HFF-Myc (cell line): ENCODE measurements at places on chromosomes 11 and 22.

DNA sequence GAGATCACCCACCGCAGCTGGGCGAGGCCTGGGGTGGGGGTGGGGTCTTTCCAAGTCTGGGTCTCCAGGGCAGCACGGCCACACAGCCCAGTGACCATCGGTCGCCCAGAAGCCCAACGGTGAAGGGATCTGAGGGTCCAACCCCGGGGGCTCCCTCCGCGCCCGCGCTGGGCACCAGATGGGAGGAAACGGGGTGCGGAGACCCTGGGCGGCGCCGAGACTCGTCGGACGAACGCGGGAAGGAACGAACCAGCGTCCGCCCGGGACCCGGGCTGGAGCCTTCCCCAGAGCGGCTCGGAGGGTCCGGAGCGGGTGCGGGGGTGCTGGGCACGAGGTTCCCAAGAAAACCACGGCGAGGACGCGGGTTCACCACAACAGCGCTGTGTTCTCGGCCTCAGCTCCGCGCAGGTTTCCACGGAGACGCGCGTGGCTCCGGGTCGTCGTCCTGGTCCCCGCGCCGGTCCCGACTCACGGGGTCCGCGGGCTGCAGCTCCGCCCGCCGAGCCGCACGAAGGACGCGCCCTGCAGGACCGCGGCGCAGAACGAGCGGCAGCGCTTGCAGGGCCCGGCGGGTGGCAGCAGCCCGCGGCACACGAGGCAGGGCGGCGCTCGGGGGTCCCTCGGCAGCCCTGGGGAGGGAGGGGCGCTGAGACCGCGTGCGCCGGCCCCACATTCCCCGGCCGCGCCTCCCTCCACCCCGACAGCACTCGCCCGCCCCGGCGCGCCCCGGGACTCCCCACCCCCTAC, 2.3 kb upstream of the IL17REL start:
- DNase-seq, result no peak

DNA sequence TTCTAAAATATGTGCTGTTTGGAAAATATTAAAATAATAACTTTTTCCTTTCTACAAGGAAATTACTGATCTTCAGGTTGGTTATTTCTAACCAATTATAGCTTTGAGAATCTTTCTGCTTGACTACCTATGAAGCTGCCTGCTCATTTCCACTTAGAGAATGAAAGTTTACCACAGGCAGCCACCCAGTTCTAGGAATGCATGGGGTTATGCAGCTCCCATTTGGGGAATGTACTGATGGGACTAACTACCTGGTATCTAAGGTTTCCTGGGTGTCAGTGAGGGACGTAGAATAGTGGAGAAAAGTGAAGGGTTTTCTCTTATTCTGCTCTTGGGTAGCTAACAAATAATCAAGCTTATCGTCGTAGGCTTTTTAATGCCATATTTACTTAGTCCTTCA, 73.4 kb downstream of the DEUP1 start:
- DNase-seq, result no peak

- DNase-seq, result no peak
These were observed 6.5 kb upstream of the NUP160 start for GRCh38 chr11:47854667-47855066.

DNA sequence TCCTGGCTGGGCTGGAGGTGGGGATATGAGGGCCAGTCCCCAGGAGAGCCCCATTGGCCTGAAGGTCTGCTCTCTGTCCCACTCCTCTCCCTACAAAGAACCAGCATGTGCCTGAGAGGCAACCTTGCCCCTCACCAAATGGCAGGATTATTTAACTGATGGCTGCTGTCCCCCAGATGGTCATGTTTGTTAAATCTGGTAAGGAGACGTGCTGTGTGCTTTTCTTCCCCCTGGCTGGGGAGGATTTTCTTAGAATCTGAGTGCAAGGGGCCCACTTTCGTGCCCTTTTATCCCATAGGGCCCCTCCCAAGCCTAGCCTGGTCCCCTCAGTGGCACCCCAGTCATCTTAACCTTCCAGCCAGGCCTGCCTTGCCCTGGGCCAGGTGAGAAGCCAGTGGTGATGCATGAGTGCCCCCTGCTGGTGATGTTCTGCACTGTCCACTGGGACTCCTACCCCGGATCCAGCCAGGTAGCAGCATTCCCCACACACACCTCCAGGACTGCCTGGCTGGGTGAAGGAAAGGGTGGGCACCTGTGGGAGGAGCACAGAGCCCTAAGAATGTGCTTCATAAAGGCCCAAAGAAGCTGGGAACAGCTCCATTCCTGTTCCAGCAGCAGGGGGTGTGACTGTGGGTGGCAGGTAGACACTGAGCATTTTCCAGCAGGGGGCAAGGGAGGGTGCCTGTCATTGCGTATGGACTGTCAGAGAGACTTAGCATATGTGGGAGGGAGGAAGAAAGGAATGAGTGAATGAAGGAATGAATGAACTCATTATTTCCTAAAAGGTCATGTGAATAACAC, 28.9 kb downstream of the MFNG start:
- no peak for DNase-seq

- no peak for DNase-seq
These were observed 25.1 kb upstream of the ROBO3 start for GRCh38 chr11:124839972-124840621.
